Stimulated activated CD8-positive, alpha-beta memory T cell treated with anti-CD3 and anti-CD28 coated beads, Interleukin-15, amount 100 ng/mL, for 24 hours (primary cell): ENCODE measurements at places on chromosomes 16 and 17.
A peak's percentile ranks its signal among the peaks of the same experiment; 100 is the strongest.

- no peak for DNase-seq
These were observed 43.5 kb downstream of the HS3ST2 start for GRCh38 chr16:22857296-22858025.

- no peak for DNase-seq
These were observed 82.3 kb downstream of the CMIP start for GRCh38 chr16:81526935-81527334.

DNA sequence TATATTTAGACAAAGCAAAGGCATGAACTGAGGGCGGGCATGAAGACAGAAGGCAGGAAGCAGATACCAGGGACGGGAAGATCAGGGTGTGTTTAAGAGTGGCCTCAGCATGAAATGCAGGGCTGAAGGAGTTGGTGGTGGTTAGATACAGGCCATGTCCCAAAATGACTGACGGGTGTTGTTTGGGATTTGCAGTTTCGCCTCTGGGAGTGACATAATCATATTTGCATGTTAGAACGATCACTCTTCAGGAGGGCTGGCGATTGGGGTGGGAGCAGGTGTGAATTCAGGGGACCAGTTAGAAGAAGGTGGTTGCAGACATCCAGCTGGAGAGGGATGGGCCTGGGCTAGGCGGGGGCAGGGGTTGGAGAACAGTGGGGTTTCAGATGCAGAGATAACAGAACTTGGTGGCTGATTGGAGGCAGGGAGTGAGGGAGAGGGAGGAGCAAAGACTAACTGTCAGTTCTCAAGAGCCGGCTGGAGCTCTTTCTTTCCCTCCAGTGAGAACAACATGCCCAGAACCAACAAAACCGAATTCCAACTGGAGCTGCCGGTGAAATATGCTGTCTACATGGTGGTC is 27.2 kb upstream of the ITGAX start:
- DNase-seq: no peak

GRCh38 chr17:33688771-33689170 is 395.7 kb upstream of the ASIC2 start:
- no peak for DNase-seq

- no peak for DNase-seq
These were observed 20.7 kb upstream of the NAGS start for GRCh38 chr17:43983515-43984411.

GRCh38 chr17:63529711-63530556 is 6.8 kb downstream of the KCNH6 start:
- DNase-seq: no peak

DNA sequence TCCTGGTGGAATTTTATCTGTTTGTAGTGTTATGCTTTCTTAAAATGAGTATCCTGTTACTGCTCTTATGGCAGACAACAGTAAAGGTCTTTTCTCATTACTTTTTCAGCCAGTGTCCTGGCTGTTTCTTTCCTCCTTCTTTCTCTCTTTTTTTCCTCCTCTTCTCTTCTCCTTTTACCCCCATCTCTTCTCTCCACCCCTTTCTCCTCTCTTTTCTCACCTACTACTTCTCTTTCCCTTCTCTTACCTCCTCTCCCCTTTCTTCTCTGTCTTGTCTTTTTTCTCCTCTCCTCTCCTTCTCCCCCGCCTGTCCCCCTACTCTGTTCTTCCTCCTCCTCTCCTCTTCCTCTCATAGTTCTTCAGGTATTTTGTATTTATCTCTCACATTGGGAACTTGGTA is 48.9 kb downstream of the CPD start:
- DNase-seq: no peak

GRCh38 chr17:4594931-4595684 is 10.8 kb downstream of the SMTNL2 start:
- peak; percentile 14 for DNase-seq

- DNase-seq: no peak
These were observed 2.9 kb downstream of the ABCA3 start for GRCh38 chr16:2337431-2338296.

GRCh38 chr17:75410141-75410540 is 4.7 kb upstream of the GRB2 start:
- DNase-seq: no peak

- DNase-seq: no peak
These were observed 648.9 kb downstream of the WWOX start for GRCh38 chr16:78748220-78748929.

DNA sequence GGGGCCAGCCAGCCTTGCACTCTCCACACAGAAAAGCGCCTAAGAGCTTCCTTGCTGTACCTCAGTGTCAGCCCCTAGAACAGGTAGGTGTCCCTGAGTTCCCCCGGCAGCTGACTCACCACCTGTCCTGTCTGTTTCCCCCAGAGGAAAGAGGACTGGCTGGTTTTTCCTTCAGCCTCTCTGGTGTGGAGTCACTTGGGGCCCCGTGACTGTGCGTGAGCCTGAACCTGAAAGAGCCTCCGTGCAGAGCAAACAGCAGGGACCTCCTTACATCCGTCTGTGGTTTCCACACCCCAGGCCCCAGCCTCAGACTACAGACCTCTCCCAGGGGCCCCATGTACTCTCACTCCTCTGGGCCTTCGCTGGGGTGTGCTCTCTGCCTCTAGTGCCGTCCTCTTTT is 87.8 kb downstream of the GNAO1 start:
- no peak for DNase-seq

DNA sequence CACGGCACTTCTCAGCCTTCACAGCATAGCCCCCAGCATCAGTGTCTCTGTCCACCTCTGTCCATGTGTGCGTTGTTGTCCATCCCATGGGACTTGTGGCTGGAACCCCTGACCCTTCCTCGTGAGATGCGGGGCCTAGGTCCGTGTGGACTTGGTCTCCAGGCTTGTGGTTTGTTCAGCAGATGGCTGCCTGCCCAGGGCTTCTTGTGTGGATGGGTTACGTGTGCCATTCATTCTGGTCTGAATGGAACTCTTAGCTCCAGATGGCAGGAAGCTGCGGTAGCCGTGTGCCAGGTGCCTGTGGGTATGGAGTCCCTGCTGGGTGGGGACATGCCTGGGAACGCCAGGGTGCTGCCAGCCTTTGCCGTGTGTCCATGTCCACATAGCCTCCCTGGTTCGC is 31.7 kb upstream of the NUDT16L1 start:
- no peak for DNase-seq

- no peak for DNase-seq
These were observed 58.6 kb downstream of the EMP2 start for GRCh38 chr16:10521681-10522274.

DNA sequence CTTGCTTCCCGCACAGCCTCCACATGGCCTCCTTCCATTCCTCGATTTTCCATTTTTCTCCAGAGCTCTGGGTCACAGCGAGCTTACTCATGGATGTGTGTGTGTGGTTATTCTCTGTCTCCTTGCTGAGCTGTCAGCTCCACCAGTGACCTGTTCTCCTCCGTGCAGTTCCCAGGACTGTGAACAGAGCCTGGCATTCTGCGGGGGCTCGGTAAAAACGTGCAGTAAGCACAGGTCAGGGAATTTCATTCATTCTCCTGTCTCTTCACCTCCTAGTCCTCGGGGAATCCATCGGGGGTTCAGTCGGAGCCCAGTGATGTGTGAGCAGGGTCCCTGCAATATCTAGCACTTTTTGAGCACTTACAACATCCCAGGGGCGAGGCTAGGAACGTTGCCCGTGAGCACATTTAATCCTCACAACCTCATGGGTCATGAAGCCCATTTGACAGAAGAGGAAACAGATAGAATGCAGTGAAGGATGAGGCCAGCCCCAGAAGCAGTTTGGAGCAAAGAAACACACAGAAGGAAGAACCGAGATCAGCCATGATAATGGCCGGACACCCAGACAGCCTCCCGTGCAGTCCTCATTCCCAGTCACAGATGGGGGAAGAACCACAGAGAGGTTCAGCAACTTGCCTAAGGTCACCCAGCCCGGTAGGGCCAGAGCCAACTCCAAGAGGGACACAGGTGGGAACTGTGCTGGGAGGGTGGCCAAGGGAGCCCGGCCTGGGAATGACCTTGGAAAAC is 183.2 kb upstream of the GSE1 start:
- no peak for DNase-seq

- no peak for DNase-seq
These were observed 5.3 kb upstream of the HSF5 start for GRCh38 chr17:58493506-58493905.

DNA sequence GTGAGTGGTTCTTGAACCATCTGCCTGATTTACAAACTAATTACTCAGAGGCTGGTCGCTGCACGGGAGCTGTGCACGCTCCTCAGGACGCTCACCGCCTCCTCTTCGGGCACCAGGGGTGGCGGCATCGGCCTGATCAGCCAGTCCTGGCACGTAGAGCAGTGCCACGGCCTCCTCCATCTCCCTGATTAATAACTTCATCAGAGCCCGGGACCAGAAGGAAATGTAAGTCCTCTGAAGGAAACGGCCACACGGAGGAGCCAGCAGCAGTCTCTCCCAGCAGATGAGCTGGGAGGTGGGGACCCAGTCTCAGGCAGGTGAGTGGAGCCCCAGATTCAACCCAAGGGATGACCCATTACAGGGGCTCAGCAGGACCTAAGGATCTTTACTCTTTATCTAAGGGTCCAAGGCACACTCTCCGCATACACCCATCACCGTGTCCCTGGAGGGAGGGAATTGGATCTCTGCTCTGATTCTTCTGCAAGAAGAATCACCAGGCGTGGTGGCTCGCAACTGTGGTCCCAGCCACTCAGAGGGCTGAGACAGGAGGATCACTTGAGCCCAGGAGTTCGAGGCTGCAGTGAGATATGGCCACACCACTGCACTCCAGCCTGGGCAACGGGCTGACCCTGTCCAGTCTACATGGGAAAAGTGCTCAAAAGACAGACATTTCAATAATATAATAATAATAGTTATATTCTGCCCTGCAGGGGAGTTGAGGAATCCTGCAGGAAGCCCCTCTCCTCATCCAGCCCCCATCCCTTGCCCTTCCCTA is 366.5 kb downstream of the SEC14L1 start:
- no peak for DNase-seq

DNA sequence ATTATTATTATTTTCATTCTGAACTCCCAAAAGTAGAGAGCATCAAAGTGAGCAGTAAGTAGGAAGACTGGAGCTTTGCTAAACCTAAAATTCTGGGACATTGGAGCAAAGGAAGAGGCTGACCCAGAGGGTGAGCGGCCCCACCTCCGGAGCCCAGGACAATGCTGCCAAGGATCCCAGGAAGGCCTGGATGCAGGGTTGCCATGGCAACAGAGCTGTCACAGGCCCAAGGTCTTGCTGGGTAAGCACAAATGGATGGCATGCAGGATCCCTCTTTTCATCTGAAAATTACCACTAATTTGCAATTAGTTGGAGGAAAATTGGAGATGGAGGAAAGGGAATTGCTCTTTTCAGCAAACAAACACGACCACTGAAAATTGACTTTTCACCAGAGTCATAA is 457.9 kb upstream of the CDH5 start:
- DNase-seq: no peak

- DNase-seq: no peak
These were observed 62.4 kb upstream of the FA2H start for GRCh38 chr16:74837056-74837455.
